ENCODE measurements at places on chromosomes 11 and 22.

DNA sequence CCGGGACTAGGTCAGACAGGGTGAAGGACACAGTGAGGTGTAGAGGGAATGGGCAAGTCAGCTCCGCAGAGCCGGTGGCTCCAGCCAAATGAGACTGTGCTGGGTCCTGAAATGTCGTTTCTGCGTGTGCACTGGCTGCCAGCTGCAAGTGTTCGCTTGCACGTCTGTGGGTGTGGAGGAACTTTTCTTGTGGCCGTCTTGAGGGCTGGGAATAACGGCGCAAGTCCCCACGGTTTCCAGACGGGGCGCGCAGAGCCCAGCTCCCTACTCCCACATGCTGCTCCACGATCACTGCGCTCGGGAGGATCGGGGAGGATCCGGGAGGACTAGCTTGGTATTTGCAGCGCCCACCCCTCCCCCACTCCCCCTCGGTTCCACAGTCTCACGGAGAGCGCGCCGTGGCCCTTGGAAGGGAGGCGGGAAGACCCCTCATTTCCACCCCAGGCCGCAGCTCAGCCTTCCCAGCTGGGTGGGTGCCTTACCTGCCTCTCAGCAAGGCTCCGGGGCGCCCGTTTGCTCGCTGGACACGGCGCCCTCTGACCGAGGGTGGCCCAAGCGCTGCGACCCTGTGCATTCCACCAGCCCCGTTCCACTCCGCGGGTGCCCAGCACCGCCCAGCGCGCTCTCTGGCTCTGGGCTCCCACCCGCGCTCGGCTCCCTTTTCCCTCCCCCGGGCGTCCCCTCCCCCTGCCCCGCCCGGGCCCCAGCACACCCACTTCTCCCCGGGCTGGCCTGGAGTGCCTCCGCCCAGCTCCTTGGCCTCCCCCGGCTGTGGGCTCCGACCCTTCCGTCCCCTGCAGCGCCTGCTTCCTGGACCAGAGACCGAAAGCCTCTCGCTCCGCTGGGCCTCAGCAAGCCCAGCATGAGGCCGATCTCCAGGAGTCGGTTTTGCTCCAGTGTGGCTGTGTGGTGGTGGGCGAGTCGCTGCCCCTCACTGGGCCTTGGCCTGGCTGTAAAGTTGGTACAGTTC, at the start of gene KCNE3:
KCNE3 (minus strand) TSS at position 634 of the 970 bp plus-strand sequence. CDS start 9,986 bp downstream, outside the sequence.
- DNase-seq = peak; percentile 49

DNA sequence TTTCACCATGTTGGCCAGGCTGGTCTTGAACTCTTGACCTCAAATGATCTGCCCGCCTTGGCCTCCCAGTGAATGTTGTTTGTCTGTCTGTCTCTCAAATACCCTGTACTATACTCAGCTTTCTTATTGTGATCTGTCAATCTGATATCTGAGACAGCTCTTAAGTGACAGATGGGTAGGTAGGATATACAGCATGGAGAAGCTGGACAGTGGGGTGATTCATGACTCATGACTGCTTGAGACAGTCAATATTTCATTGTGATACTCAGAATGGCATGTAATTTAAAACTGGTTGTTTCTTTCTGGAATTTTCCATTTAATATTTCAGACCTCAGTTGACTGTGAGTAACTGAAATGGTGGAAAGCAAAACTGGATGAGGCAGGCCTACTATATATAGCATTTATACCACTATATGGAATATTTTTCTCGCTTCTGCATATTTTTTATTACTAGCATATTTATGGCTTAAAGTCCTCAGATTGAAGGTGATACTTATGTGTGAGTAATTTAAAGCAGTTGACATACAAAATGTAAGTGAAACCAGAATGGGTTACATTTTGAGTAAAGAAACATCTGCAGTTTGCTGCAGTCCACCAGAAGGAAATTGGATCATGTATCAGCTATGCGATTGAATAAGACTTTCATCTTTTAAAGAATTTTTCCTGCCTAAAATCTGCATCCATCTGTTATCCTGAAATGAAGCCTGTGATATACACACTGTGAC, 22.3 kb downstream of the ARHGAP42 start:
- DNase-seq = peak; percentile 17

- peak; percentile 25 for DNase-seq
These were observed 1.1 kb downstream of the TBCEL start for GRCh38 chr11:121024989-121025388.

GRCh38 chr11:102138670-102139069, 28.4 kb downstream of the YAP1 start:
- DNase-seq = peak; percentile 81

DNA sequence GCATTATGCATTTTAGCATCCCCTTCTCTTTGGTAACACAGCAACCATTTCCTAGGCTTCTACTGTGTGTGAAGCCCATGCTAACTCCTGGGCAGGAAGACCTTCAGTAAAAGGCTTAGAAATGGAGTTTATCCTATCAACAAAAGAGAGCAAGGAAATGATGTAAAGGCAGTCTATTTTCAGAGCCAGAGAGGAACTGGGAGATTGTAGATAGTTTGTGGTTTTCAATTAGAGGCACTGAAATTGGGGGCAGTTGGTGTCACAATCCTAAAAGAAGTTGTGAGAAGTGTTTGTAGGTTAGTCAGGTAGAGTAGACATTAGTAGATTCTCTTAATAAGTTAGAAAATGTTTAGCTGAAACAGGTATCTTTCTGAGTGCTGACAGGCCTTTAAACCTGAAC, 7.1 kb downstream of the ACAD8 start:
- no peak for DNase-seq

- DNase-seq = peak; percentile 79
These were observed 44.5 kb downstream of the ZNF280B start for GRCh38 chr22:22463855-22464540.

- DNase-seq = no peak
These were observed 1.5 kb downstream of the THAP7 start for GRCh38 chr22:21000207-21000986.

DNA sequence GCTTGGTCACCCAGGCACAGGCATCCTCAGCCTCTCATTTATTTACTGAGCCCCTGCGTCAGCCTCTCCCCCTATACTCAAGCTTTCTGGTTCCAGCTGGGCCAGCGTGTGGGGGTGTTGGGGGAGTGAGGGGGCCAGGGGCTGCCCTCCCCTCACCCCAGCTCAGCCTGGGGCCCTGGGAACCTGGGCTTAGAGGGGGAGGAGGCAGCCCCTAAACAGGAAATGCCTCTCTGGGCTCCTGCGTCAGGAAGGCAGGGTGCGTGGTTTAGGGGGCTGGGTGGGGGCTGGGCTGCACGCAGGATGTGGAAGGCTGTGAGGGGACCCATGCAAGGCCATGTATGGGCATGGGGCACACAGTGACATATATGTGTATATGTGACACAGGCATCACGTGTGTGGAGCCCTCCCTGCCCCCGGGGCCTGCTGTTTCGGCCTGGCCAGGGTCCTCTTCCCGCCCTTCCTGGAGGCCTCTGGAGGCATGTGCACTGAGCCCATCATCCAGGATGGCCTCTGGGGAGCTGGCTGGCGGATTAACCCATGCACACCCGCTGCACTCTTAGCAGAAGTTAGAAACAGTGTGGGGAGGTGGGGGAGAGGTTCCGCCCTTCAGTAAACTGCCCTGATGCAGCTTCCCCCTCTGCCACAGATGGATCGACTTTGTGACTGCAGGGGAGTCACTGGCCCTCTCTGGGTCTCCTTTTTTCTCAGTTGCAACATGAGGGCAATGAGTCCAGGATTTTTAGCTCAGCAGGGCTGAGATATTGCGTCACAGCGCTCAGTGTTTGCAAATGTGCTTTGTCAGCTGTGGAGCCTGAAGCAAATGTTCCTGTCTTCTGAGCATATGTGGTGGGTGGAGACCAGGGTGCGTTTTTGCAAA, 1.1 kb upstream of the CD248 start:
- peak; percentile 96 for DNase-seq

GRCh38 chr22:29062286-29062821, 723 bp upstream of the C22orf31 start:
- peak; percentile 35 for DNase-seq

GRCh38 chr11:13434247-13435205, 28.5 kb downstream of the BTBD10 start:
- no peak for DNase-seq

DNA sequence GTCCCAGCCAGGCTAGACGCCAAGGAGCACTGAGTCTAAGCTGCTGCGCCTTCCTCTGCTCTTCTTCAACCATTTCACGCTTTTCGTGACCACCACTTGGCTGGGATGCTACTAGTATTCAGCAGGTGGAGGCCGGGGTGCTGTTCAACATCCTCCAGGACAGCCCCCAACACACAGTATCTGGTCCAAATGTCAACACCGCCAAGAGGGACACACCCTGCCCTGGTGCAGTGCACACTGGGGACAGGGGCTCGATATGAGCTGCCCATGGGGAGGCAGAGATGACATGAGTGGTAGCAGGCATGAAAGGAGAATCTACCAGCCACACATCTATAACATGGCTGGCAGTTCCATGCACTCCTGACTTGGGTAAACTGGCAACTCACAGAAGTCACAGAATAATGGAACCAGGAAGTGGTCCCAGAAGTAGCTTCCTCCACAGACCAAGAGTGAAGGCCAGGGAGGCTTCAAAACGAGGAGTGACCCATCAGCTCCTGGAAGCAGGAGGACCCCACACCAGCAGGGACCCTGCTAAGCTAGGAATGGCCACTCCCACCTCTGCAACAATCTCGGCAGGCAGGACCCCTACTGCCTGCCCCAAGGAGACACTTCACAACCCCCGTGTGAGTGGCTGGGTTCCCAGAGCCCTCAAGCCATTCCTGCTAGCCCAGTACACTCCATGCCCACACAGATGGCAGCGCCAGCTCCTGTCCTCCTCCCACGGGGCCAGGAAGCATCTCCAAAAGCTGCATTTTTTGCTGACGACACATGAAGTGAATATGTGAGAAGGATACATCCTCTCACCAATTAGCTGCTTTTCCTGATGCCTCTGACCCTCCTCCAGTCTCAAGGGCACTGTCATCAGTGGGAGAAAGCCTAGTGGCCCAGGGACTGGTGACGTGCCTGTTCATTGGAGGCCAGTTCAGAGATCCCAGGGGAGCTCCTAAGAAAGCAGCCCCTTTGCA, 78.8 kb downstream of the DGCR2 start:
- no peak for DNase-seq

- no peak for DNase-seq
These were observed 47.4 kb downstream of the CHST1 start for GRCh38 chr11:45617871-45618601.

DNA sequence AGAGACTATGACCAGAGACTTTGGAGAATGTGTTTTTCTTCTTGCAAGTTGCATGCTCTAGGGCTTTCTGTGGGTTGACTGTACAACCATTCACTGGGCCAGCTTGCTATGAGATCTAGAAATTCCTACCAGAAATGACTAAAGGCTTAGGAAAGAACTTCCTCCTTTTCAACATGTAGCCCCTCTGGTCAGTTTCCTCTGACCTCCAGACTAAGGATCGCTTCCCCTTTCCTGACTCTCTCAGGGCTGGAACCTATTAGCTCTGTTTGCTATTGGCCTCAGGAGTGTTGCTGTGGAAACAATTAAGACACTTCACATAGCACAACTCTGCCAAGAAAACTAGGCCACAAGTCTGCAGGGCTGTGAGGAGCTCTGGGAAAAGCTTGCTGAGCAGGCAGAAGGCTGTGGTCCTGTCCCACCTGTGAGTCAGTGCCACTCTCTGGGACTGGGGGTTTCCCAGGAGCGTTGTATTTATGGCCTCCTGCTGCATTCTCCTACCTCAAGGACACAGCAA, 10.7 kb downstream of the CRY2 start:
- DNase-seq = peak; percentile 84

DNA sequence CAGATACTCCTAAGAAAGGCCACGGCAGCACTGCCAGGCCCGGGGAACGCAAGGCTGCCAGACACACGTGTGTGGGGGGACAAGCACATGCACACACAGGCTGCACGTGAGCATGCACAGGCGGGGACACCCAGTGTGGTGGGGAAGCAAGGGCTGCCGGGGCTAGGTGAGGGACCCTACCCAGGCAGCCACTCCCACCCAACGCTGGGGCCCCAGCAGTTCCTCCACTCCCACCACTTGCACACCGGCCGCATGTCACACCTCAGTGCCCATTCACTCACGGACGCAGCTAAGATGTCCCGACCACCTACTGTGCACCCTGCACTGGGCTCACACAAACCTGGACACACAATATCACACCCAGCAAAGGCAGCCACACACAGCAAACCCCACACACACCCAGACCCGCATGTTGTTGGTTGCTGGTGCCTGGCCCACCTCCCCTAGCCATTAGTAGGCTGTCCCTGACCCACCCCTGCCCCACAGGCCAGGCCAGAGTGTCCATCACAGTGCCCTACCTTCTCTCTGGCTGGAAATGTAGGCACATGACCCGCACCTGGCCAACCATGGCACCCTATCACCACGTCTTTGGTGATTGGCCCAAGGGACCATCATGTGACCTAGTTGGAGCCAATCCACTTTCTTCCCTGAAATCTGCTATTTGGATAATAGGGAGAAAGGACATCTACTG, 8.8 kb downstream of the SSTR3 start:
- no peak for DNase-seq

DNA sequence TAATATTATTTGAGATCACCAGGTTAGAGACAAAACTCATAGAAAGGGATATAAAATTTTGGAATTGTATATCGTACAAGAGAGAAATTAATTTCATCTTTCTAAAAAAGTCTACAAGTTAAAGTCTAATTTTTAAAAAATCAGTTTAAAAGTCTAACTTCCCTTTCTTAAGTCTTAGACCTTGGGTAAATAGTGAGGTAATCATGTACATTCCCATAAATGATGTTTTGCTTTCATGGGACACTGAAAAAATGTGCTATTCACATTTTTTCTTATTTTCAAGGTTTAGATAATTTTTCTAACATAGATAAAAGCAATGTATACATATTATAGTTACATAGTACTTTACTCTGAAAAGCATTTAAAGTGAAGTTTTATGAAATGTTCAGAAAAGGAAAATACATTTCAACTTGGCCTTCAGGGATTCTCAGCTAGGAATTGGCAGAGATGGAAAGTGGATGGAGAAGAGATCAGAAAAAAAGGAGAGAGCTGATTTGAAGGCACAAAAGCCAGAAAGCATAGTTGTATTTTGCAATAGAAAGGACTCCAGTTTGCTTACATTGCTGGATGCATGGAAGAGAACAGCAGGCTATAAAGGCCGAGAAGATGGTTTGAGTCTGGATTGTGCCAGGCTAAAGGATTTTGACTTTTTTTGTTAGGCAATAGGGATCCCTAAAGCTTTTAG, 194.0 kb downstream of the CASP12 start:
- DNase-seq = no peak

DNA sequence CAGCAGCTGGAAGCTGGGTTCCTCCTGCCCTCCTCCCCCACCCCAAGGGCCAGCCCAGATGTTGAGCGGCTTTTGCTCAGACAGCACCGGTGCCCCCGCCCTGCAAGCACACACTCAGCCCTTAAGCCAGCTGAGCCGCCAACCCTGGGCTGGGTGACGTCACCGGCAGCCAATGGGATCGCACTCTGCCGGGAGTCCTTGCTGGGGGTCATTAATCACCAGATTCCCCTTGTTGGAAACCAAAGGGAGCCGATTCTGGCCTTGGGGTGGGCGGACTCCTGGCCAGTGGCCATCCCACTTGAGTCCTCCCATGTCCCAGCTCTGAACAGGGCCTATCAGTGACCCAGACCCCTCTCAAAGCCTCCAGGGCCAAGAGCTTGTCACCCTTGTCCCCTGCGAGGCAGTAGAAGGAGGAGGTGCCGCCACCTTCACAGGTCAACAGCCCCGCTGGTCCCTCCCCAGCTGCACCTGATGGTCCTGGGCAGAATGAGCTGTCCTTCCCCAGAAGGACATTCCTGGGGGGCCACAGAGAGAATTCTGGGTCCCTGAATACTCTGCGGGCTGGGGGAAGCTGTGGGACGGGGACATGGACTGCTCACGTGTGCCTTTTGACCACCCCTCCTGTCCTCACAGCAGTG, 7.4 kb downstream of the DUSP8 start:
- DNase-seq = peak; percentile 72

All from fibroblast of pulmonary artery (primary cell).